Epithelial cell of prostate (primary cell): ENCODE measurements at places on chromosomes 16 and 17.

- no peak for DNase-seq
Measured at GRCh38 chr17:65172496-65173136, 35.4 kb downstream of the RGS9 start.

DNA sequence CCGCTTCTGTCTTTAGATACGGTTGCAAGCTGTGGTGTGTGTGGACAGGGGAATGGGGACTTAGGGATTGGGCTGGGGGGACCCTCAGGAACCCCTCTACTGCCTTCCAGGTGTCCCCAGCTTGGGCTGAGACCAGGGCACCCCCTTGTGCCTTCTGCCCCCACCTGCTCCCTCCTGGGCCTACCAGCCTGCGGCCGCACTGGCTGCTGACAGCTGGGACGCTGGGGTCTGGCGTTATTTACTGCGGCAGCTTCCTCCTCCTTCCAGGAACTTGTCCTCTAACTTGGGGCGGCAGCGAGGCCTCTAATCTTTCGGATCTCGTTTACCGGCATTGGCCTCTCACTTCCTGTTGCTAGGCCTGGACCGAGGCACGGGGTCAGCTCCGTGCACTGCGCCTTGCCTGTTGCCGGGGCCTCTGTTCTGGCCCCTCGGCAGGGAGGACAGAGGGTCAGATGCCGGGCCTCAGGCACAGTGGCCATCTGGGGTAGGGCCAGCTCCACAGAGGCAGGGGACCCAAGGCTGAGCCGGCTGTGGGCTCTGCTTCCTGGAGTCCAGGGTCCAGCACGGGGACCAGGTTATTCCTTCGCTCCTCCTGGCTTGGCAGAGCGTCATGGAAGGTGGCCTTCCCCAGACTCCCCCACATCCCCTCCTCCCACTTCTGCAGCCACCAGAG lies 31.8 kb downstream of the TMEM235 start:
- no peak for DNase-seq

GRCh38 chr16:53771655-53772497 lies 67.9 kb downstream of the FTO start:
- DNase-seq = no peak

DNA sequence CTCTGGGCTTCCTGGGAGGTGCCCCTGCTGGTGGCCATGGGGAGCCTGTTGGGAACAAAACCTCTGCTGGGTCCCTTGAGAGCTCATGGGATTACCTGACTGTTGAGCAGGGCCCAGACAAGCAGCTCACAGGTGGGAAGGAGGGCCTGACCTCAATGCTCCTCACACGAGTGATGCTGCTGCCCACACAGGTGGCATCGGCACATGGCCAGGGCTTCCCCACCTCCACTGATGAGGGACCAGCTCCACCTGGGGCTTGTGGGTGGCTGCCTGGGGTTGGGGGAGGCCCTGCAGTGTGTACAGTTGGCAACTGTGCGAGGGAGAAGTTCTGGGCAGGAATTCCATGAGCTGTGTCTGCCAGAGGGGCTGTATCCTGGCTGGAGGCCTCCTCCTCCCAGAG lies 87.8 kb upstream of the NLRP1 start:
- DNase-seq = no peak

DNA sequence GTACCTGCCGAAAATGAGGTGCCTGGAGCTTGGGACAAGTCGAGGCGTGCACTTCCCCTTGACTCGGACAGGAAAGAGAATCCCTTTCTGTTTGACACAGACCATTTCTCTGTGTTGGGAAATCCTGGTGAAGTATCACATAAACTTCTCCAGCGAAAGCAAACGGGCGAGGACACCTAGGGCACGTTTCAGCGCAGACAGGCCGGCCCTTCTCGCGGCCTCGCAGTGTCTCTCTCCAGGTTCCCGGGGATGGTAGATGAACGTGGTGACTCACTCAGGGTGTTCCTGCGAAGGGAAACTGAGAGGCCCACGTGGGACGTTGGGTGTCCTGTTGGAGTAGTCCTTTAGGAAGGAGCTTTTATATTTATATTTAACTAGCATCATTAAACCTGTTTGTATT lies 36.3 kb upstream of the ZNF750 start:
- DNase-seq = peak; percentile 96

DNA sequence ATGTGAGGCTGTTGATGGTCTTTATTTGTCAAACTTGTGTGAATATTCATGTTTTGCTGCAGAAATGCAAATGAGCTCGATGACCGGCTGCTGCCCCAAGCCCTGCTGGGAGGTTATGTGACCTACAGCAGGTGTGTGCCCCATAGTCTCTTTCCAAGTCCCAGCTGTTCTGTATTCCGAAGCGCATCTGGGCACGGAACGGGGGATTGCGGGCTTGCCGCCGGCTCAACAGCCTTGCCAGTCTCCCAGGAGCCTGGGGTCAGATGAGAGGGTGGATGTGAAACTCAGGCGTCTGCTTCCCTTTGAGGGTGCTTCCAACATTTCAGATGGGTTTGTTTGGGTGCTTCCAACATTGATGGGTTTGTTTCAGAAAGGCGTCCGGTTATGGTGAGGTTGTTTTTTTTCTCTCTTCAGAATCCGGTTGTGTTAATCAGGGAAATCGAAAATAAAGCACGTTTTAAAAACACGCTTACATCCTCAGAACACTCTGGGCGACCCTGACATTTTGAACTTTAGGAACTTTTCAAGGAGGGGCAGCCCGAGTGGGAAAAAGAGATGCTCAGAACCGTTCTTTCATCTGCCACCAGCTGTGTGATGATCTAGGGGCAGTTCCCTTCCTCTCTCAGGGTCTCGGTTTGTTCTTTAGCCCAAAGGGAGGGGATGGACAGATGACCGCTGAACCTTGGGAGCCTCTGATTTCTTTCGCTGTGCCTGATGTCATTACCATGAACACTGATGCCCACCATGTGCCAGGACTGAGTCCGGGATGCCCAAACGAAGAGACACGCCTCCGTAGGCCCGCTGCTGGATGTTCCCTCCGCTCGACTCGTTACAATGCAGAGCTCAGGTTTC lies 47.8 kb upstream of the AMZ2 start:
- no peak for DNase-seq
